ENCODE measurements at places on chromosomes 6 and 20.

DNA sequence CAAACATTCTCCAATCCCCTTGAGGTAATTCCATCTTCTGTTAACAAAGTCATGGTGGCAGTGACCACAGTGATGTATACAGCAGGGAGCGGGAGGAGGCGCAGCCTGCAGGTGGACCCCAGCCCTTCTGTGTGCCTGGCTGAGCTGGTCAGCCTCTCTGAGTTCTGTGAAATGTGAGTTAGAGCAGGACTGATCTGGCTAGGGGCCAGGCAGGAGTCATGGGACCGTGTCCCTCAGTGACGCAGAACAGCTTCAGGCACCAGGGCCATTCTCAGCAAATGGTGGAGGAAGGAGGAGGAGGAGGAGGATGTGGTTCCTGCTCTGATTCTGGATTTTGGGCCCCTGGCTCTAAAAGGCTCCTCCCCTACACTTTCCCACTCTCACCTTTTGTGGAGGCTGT, 6.9 kb downstream of the PHACTR3 start:
- DNase-seq: no peak

DNA sequence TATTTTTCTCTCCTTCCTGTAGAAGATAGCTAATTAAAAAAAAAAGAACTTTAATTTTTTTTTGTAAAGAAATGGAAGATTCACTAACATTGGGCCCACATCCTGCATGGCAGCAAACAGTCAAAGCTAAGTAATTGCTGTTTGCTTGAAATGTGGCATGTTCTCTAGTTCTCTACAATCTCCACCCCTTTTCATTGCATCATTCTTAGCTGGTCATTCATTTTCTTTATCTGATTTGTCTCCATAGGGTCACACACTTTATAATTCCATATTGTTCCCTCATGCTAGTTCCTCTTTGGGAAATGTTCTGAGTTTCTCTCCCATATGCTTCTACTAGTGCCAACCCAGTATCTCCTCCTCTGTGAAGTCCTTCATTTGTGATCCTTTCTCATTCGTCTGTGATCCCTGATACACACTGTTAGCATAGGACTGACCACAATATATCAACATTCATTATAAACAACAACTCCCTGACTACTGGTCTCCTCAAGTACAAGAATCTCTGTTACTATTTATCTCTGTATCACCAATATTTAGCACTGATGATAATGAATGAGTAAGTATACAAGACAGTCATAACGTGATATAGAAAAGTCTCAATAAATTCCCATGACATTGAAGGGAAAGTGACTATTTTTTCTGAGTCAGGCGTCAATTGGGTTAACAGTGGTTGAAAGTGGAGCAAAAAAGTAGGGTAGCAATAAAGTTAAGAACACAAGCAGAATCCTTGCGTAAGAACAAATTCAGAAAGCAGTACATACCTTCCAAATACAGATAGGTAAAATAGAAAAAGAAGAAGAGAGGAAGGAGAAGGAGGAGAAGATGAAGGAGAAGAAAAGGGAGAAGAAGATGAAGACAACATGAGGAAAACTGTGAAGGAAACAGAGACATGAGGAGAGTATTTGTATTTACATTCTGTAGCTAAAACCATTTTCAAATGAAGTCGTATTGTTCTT, 33.2 kb upstream of the MYB start:
- no peak for DNase-seq

DNA sequence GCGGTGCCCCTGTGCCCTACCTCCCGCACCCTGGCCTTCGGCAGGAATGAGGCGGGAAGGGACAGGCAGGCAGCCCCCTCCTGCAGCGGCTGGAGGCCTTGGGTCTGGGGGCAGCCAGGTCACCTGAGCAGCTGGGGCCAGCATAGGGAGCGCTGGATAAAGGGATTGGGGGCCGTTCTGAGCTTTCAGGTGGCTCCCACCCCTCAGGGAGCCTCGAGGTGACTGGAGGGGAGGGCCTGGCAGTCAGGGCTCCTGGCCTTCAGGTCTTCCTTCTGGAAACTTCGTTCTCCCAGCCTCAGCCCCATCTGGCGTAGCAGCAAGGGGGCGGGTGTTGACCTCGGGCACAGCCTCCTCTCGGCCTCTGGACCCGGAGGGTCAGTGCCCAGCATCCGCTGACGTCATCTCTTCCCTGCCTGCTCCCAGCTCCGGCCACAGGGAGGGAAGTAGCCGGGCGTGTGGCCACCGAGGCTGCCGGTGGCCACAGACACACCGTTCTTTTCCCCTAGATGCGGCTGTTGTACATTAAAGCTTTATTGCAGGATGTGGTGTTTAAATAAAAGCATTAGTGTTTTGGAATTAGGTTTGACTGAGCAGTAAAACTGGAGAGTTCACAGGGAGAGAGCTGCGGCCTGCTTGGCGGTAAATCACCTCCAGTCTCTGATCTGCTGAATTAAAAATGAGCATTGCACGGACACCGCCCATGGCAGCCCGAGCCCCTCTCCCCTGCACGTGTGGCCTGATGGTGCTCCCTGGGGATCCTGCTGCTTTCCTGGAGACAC, 80.0 kb upstream of the GATA5 start:
- DNase-seq: no peak

DNA sequence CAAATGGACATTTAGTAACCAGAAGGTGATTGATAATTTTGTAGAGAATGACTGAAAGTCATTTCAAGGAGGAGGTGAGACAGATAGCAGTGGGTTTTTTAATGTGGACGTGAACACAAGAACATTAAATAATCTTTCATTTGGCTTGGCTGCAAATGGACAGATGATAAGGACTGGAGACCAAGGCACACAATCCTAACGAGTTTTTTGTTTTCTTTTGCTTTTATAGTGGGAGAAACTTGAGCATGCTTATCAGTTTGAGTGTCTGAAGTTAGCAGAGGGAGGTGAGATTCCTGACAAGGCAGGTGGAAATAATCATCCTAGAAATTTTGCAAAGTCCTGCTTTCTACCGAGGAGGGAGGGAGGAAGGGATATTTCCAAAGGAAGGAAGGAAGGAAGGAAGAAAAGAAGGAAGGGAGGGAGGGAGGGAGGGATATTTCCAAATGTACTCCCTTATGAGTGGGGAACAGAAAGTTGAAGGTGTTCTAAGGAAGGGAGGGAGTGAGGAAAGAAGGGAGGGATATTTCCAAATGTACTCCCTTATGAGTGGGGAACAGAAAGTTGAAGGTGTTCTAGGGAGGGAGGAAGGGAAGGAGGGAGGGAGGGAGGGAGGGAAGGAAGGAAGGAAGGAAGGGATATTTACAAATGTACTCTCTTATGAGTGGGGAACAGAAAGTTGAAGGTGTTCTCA, 63.1 kb downstream of the RNF217 start:
- no peak for DNase-seq

GRCh38 chr20:17757496-17757895, 57.7 kb downstream of the BANF2 start:
- no peak for DNase-seq

DNA sequence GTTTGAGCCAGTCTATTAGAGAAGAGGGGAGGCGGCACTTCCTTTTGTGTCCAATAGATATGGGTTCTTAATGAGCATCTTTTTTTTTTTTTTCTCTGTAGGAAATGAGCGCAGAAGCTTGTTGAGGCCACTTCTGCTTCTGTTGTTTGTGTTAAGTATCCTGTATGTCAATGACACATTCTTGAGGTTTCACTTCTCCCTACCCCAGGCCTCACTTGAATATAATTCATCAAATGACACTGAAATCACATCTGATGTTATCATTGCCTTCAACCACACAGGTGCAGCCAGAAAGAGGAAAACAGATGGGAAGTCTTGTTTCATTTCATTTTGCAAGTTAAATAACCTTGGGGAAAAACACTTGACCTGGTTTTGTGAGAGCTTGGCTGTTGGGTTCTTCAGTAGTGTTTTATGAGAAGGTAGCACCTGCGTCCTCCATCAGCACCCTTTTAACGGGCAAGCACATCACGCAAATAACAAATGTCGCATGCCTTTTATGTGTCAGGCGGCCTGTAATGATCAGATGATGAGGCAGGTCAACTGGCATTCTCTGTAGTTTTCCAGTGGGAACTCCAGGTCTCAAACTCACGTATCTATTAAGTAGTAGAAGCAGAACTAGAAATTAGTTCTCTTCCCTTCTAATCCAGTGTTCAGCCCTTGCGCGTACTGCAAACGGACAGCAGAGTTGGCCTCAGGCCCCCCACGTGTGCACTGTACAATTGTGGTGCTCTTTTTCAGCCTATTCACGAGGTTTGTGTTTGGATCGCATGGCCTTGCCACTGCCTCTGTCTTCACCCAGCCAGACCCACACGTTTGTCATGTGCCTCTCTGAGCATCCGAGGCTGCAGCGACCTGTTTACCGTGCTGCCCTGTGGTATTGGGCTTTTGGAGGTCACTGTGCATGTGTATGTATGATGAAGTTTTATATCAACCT, 23.5 kb downstream of the PLEKHG1 start:
- peak; percentile 83 for DNase-seq

GRCh38 chr20:63745424-63745805, 5.8 kb downstream of the SLC2A4RG start:
- peak; percentile 1 for DNase-seq

Measured in germinal center (tissue), 1 donor.